ENCODE measurements at places on chromosomes 7 and 10. TPM values are rescaled to one million over a fixed set of nuclear protein-coding genes. Genes with fewer than 3 reads are reported as not detected.

FAM131B gene
- 0.31 TPM for total RNA-seq

- DNase-seq, result no peak
These were observed 134.9 kb downstream of the ZNF22 start for GRCh38 chr10:45135443-45136198.

DNA sequence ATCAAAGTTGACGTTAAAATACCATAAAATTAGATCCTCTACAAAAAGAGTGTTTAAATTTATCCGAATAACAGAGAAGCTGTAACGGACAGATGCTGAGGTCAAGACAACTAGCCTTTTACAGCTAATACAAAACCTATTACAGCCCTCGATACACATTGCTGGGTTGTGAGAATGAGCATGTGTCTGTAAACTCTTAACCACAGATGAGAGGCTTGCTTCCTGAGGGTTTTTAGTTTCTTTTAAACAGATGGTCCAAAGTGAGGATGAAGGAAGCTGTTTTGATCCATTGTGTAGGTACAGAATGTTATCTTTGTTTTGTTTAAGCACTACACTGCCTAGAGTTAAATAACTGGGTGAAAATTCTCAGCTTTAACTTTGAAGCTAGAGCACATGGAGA, 578.2 kb downstream of the PARD3 start:
- no peak for DNase-seq

- DNase-seq, result no peak
These were observed 352.2 kb downstream of the TFEC start for GRCh38 chr7:115678086-115678982.

GRCh38 chr7:154409703-154410311, 357.6 kb downstream of the DPP6 start:
- no peak for DNase-seq

Data from G401 (cell line).